ENCODE measurements at places on chromosomes 7 and 10.

- no peak for DNase-seq
Measured at GRCh38 chr10:69007260-69007659, 18.7 kb downstream of the KIFBP start.

GRCh38 chr10:14332903-14333302 is 2.2 kb upstream of the FRMD4A start:
- no peak for DNase-seq

GRCh38 chr7:98376711-98377110 is 24.2 kb downstream of the BAIAP2L1 start:
- DNase-seq, result no peak

DNA sequence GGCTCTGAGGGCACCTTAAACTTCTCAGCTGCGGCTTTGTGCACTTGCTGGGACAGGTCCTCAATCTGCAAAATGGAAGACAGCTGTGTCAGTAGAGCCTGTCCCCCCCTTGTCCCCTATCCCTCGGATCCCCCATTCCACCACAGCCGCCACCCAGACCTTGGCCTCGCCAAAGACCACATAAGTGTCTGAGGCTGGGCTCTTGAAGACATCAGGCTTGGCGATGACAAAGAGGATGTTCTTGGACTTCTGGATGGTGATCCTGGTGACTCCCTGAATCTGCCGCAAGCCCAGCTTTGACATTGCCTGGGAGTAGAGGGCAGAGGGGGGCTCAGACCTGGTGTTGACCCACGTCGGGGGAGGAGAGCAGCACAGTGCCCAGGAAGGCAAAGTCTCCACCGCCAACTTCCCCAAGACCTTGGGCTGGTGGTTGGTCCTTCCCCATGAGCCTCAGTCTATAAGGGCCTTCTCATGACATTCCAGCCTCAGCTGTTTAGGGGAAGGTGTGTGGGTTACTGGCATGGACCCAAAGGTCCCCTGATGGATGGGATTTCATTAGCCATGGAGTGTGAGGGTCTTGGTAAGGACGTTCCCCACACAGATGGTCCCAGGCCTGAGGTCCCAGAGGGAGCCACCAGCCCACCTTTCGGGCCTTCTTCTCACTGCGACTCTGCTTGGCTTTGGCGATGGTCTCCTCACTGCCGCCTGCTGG is 7.7 kb downstream of the NACAD start:
- no peak for DNase-seq

- no peak for DNase-seq
Measured at GRCh38 chr7:2417981-2418481, 14.6 kb downstream of the CHST12 start.

DNA sequence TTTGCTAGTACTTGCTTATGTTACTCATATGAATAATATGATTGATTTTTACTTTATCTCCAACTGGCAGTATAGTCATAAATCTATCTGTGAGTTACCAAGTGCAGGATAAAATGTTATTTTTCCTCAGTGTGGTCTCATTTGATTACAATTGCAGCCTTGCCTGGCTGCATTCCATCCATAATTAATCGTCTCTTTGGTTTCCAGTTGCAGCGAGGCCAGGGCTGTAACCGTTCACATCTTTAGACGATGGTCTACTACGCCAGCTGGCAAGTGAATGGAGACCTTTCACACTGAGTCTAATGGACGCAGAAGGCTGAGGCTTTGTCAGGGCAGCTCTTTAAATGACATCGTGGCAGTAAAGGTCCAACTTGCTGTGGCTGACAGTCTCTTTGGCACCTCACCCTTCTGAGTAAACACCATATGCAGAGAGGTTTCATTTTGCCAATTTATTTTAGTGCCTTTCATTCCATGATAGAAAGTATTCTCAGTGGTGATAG is 84.0 kb downstream of the ARL4A start:
- DNase-seq, result peak; percentile 59

- no peak for DNase-seq
Measured at GRCh38 chr10:118596426-118597124, 1.1 kb upstream of the PRLHR start.

DNA sequence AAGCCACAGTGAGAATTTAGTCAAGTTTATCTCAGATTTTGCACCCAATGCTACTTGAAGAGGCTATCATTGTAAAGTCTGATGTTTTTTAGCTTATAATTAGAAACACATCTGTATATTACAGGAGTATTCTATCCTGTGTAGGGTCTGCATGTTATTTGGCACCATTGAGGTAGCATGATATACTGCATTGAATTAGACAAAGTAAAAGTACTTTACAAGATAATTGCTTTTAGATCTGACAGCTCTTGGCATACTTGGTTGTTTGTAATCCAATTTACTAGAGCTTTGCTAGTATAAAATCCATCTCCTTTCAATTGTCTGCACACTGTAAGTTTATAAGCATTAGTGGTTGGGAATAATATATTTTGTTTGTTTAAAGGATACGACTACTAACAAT is 714.3 kb downstream of the ANKRD7 start:
- no peak for DNase-seq

DNA sequence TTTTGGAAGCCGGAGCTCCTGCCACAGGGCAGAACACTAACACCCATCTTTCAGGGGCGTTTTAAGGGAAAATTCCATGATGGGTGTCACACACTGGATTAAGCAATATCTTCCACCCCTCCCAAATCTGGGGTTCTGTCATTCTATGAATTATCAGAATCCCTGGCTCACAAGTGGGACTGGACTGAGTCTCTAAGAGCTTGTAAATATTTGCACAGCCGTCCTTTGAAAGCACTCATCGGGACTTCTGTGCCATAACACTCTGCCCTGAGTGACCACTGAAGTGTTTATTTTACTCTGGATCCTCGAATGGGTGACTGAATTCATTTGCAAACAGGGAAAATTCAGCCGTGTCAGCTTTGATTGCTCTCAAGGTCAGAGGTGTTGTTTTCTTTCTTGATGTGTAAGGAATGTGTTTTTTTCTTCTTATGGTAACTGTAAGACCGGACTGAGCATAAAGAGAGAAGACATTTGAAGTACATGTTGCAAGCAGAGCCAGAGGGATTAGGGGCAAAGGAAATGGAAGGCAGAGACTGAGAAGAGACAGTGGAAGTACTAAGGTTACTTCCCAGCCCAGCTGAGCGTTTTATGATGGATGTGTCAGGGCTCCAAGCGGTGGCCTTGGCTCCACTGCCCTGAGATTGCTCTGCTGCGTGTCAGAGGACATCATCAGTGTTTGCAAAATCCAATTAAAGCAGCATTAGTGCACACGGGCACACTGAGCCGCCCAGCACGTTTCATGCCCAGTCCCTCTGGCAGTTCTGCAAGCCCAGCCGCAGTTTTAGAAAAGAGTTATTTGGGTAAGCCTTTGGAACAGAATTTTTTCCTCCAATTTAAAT is 17.7 kb upstream of the GTPBP4 start:
- no peak for DNase-seq

DNA sequence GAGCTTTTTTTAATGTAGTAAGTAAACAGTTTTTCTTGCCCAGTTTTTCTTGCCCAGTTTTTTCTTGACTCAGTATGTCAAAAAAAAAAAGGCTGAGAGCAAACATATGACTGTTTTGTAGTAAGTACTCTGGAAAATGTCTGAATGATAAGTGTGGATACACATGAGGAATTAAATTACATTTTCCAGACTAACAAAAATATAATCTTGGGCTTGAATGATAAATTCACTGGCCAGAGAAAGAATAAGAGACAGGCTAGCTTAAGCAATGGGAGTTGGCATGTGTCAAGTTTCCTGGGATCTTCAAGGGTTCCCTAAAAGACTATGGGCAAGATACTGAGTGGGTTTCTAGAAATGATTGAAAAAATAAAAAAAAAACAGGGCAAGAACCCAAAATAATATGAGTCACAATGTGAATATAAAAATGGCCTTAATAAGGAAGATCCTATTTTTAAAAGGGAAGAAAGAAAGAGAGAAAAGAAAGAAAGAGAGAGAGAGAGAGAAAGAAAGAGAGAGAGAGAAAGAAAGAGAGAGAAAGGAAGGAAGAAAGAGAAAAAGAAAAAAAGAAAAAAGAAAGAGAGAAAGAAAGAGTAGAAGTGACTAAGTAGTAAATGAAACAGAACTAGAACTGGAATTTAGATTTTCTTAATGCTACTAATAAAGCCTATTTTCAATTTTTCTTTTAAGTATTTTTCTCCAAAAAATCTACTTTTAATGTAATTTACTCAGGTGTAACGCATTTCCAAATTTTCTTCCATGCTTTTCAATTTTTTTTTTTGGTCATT is 60.2 kb downstream of the TFPI2 start:
- no peak for DNase-seq

GRCh38 chr10:28304032-28304571 is 1.2 kb upstream of the MPP7 start:
- no peak for DNase-seq

GRCh38 chr7:106522696-106523095 is 138.3 kb downstream of the CCDC71L start:
- DNase-seq, result no peak

DNA sequence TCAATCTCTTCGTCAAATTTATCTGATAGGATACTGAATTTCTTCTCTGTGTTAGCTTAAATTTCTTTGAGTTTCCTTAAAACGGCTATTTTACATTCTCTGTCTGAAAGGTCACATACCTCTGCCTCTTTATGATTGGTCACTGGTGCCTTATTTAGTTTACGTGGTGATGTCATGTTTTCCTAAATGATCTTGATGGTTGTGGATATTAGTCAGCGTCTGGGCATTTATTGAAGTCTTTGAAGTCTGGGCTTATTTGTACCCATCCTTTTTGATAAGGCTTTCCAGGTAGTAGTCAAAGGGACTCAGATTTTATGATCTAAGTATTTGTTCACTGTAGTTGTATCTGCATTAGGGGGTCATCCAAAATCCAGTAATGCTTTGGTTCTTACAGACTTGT is 1407.5 kb upstream of the LRRTM3 start:
- no peak for DNase-seq

GRCh38 chr10:4373612-4374011 is 452.4 kb upstream of the AKR1E2 start:
- DNase-seq, result no peak

DNA sequence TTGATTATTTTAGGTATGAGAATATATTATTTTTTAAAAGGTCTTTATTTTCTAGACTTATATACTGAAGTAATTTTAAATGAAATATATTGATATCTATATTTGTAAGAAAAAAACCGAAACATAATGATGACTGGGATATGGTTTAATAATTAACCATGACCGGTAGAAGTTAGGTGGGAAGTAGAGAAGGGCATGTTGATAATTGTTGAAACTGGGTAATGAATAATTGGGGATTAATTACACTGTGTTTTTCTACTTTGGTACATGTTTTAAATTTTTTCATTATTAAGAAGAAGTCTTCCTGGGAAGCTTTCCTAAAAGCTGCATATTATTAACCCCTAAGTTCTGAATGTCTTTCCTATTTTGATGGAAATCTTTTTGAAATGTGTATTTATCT is 16.3 kb downstream of the TSPAN12 start:
- DNase-seq, result no peak

DNA sequence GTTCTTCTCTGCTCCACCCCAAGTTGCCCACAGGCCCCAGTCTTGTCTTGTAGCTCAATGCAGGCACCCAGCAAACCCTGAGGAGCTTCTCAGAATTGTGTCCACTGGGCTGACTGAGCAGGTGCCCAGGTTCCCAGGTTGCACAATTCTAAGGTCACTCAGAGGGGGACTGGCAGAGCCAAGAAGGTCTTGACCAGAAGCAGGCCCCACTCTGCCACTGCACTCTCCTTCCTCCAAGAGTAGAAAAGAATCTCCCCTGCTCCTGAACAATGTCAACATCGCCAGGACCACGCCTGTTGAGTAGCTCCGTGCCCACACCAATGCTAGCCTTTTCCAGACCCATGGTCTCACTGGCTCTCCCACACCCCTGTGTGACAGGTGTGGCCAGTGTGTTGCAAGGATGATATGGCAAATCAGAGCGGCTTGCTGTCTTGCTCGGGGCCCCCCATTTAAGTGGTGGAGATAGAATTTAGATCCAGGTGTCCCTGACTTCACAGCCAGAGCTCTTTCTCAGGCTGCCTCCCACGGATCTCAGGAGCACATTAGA is 577 bp downstream of the LRRC18 start:
- DNase-seq, result no peak

DNA sequence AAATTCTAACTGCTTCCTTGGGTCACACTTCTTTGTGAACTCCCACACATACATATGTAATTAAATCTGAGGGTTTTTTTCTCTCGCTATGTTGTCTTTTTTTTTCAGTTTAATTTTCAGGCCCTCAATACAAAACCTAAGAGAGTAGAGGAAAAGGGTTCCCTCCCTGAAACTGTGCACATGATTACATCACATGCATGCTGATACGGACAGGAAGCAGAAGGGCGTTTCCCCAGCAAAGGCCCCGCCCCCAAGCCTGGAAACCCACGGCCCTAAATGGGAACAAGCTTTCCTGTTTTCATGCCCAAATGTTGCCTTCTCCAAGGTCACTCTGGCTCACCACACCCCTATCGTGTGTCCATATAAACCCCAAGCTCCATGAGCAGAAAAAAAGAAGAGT is 115.4 kb downstream of the TEX36 start:
- DNase-seq, result no peak

DNA sequence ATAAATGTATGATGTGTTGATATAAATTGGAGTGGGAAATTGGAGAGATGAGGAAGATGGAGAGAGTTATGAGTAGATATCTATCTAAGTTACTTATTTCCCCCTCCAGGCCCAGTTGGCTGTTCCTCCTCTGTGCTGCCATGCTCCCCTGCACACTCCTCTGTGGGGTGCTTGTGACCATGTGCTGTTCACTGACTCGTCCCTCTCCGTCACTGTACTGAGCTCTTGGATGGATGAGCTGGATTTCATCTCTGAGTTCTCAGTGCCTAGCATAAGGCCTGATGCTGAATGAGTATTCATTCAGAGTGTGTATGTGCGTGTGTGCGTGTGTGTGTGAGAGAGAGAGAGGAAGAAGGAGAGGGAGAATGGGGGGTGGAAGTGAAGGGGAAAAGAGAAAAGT is 14.5 kb downstream of the OR9A2 start:
- no peak for DNase-seq

- DNase-seq, result no peak
Measured at GRCh38 chr10:76020630-76021029, 589.2 kb downstream of the LRMDA start.

GRCh38 chr7:143255564-143255963 is 7.7 kb upstream of the GSTK1 start:
- DNase-seq, result no peak

DNA sequence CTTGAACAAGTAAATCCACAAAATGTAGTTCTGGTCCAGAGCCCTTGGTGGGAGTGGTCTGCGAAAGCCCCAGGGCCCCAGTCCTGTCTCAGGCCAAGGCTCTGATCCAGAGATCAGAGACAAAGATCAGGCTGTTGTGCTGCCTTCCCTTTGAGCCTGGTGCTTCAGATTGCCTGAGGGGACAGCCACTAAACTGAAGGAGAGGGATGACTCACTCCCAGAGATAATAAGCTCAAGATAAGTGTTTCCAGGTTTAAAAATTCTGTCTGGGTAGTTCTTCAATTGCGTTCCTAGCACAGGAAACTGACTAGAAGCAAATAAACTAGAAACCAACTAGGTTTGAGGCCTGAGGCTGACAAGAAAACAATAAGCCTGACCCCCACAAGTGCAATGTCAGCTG is 190.2 kb downstream of the RAMP3 start:
- no peak for DNase-seq

- DNase-seq, result no peak
Measured at GRCh38 chr7:1108264-1108920, 20.5 kb downstream of the GPER1 start.

Measured in NCI-H2107 (cell line).